ENCODE measurements at places on chromosomes 4 and X.

DNA sequence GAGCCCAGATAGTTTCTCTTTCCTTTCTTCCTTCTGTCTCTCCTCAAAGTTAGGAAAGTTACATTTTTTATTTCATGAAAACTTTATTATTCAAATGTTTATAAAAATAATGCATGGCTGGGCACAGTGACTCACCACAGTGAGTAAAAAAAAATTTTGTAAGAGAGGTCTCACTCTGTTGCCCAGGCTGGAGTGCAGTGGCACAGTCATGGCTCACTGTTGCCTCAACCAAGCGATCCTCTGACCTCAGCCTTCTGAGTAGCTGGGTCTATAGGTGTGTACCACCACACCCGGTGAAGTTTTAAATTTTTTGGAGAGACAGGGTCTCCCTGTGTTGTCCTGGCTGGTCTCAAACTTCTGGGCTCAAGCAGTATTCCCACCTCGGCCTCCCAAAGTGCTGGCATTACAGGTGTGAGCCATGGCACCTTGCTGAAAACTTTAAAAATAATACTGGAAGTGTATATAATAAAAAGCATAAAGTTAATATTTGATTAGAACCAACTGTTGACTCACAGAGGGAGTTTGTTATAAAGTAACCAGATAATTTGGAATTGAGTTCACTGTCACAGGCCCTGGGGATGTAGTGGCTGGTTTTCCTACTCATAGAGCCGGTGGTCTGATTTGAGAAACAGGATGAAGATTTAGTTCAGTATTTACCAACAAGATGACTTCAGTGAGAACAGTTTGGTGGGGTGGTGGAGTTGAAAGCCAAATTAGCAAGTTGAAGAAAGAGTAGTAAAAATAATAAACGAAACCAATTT, 18.0 kb downstream of the CMC4 start:
- no peak for DNase-seq

- DNase-seq = no peak
Measured at GRCh38 chrX:18885328-18886004, 98.4 kb downstream of the PHKA2 start.

DNA sequence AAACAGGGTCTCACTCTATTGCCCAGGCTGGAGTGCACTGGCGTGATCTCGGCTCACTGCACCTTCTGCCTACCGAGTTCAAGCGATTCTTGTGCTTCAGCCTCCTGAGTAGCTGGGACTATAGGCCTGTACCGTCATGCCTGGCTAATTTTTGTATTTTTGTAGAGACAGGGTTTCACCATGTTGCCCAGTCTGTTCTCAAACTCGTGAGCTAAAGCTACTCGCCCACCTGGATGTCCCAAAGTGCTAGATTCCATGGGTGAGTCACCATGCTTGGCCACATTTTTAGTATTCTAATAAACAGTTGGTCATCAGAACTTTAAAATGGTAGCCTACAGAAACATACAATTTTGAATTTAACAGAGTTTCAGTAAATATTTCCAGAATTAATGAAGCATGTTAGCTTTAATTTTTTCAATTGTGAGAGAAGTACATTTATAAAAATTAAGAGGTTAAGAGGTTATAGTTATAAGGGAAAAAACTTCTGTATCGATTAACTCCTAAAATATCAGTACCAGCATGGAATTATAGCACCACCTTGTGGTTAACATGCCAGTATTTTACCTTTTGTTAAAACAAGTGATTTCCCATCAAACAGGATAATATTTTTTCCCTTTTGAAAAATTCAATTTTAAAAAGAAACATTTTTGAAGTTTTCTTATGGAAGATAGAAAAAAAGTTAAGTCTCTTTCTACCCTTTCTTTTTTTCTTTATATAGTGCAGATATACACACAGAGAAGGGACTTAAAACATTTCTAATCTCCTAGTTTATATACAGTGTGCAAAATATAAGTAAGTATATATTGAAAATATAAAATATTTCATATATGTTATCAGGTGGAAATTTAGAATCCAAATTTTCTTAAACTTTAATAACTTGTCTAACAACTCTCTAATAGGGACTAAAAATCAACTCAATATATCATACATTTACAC, 35.4 kb downstream of the CEP44 start:
- DNase-seq = no peak

DNA sequence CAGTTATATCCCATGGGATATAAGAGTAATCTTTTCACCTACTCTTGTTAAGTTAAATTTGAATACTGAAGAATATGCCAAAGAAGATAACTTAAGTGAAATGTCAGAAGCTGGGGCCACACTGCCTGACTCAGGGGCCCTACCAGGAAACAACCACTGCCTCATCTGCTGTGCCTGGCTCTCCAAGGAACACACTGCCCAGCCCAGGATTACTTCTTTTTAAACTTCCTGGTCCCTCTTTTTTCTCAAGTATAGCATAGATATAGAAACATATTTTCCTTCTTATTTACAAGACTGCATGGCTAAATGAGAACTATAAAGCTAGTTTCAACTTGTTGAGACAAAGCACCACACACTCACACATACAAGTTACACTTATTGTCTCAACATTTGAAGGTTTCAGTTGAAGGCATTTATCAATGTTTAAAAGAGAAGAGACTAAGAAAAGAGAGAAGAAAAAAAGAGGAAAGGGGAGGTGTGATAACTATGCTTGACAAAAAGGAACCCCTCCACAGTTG, 45.2 kb downstream of the MAML3 start:
- DNase-seq = no peak

- DNase-seq = no peak
Measured at GRCh38 chrX:7446815-7447214, 298.9 kb upstream of the PUDP start.

GRCh38 chrX:45781901-45782553, 581.4 kb upstream of the DIPK2B start:
- DNase-seq = no peak

DNA sequence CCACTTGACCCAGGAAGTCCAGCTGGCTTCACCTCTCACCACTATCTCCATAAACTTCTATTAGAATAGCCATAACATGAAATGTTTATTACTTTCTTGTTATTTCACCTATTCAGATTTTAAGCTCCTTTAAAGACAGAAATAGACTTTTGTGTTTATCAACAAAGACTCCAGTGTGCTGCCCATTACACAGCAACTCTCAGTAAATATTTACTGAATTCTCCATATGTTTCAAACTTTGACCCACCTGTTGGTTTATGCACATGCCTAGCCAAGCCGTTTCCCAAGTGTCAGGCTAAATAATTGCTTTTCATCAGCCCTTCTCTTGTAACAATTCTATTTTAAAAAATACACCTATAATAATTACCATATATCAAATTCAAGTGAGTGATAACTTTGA, 242.9 kb upstream of the NEIL3 start:
- DNase-seq = no peak

- no peak for DNase-seq
Measured at GRCh38 chr4:158850371-158850770, 81.5 kb downstream of the FNIP2 start.

GRCh38 chr4:62232814-62233213, 1032.7 kb downstream of the ADGRL3 start:
- no peak for DNase-seq

GRCh38 chr4:174591243-174592021, 69.1 kb upstream of the HPGD start:
- no peak for DNase-seq

GRCh38 chr4:140255467-140255866, 101.5 kb upstream of the MAML3 start:
- no peak for DNase-seq

DNA sequence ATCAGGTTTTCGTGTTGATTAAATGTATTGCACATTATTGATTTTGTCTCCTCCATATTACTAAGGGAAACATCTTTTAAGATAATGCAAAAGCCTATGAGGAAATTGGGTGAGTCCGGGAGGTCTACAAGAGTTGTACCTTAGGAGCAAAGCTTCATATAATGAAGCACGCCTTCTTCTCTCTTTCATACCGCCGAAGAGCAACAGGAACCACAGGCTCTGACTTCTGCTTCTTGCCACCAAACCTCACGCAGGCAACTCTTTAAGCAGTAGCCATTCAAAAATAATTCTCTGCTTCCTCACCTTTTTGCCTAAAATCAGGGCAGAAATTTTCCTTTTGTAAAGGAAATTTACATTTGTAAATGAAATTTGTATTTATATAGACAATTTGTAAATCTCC, 139.6 kb downstream of the SPRY1 start:
- DNase-seq = no peak

DNA sequence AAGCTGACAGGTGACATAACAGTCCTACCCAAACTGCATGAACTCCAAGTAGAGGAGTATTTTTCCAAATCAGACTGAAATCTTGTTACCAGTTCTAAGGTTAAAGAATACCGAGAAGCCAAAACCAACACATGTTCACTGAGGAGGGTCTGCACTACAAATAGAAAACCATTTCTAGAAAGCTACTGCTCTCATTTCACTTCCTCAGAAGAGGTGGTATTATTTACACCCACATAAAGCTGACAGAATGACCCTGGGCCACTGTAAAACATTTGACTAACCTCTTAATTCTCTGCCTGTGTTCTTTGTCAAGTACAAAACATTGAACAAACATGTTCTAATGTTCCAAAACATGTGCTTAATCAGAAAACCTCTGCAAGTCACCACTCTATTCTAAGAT, 95.8 kb downstream of the IQCM start:
- DNase-seq = no peak

- no peak for DNase-seq
Measured at GRCh38 chrX:21993265-21993664, 38.9 kb upstream of the PHEX start.

DNA sequence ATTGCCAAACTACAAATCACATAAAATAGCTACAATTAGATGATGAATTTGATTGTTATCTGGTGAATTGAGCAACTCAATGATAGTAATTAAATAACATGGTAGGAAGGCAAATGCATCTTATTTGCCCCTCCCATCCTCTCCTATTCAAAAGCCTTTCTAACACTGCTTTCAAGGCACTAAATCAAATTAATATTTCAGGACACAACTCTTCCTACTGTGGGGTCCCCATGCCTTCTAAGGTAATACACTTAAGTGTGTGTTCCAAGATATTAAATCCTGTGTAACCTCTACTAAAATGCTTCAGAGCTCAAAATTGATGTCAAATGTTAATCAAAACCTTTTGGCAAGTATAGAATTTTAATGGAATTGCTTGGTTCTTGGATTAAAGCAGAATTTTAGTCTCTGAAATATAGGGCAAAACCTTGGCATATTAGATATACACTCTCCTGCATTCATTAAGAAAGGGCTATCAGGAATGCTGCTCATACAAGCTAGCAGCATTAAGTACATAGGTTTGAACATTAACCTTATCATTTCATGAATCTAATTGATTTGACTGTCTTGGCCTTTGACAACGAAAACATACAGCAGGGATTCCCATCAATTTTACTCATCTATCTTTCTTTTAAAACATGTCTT, 371.8 kb upstream of the GALNTL6 start:
- no peak for DNase-seq

DNA sequence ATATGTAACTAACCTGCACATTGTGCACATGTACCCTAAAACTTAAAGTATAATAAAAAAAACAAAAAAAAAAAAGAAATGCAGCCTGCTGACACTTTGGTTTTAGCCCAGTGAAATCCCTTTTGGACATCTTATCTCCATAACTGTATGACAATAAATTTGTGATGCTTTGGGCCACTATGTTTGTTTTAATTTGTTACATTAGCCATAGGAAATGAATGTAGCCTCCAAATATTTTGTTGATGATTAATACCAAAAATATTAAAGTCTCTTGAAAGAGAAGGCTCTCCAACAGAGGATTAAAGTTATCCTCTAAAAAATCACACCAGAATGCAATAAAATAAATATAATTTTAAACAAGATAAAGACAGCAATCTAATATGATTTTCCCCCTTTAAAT, 852.7 kb upstream of the SLIT2 start:
- no peak for DNase-seq

GRCh38 chr4:161178310-161178709, 985.5 kb downstream of the FSTL5 start:
- no peak for DNase-seq

DNA sequence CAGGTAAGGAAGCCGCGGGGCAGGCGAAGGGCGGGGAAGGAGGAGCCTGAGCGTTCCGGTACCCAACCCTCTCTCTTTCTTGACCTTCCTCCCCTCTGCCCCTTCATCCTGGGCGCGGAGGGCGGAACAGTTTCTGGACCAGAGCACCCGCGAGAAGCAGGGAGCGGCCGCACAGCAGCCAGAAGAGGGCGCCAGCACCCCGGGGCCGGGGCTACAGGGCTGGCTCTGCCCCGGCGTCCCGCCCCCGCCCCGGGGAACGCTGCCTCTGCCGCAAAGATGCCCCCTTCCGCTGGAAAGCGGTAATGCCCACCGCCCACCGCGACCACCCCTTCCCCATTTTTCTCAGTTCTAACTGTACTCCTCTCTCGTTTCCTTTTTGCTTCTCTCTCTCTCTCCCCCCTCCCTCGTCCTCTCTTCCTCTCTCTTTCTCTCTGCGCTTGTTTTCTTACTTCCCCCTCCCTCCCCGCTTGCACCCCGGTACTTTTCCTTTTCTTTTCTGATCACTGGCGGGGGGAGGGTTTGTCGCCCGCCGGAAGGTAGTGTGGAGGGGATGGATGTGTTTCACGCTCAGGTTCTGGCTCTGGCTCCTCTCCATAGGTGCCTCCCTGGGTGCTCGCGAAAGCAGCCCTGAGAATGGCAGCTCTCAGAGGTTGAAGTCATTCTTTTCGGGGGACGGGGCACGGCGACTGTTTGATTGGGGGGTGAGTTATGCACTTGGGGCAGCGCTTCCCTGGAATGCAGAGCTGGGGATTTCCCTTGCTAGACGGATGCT, 13.1 kb upstream of the PRDM8 start:
- DNase-seq = peak; percentile 92

GRCh38 chrX:118468122-118468521, 27.5 kb upstream of the DOCK11 start:
- no peak for DNase-seq

GRCh38 chr4:175714686-175715085, 97.4 kb downstream of the GPM6A start:
- no peak for DNase-seq

DNA sequence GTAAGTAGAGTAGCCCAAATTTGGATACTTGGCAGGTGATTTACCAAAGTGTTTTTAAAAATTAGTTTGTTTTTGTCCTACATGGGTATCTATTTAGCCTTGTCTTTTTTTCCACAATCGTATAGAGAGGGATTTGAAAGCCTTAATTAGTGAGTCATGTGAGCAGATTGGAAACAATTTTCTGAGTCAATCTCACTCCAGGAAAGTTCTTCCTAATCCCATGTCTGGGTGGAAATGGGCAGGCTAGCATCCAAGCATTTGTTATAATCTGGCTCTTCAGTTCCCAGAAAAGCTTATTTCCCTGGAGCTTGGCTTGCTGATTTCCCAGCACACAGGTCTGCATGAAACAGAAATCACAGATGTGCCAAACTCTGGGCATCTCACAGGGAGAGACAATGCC, 426.9 kb upstream of the BOD1L1 start:
- no peak for DNase-seq
